ENCODE measurements at places on chromosomes 6 and 20. TPM values are rescaled to one million over a fixed set of nuclear protein-coding genes. Genes with fewer than 3 reads are reported as not detected.

DNA sequence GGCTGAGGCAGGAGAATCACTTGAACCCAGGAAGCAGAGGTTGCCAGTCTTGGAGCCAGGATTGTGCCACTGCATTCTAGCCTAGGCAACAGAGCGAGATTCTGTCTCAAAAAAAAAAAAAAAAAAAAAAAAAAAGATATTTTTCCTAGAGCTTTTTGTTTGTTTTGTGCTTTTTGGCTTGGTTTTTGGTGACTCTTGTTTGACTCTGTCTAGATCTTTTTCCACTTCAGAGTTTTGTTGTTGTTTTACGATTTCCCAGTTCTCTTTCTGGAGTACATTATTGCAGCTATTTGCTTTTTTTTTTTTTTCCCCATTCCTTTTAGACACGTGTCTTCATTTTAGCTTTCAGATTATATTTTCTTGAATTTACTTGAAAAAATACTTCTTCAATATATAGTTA, 67.0 kb upstream of the AKAP12 start:
- no peak for DNase-seq

GRCh38 chr6:10309457-10310329, 105.2 kb downstream of the TFAP2A start:
- no peak for DNase-seq

GRCh38 chr6:1525364-1526038, 84.2 kb upstream of the FOXC1 start:
- DNase-seq: no peak

GRCh38 chr6:50288881-50289280, 239.2 kb upstream of the DEFB112 start:
- DNase-seq: no peak

DNA sequence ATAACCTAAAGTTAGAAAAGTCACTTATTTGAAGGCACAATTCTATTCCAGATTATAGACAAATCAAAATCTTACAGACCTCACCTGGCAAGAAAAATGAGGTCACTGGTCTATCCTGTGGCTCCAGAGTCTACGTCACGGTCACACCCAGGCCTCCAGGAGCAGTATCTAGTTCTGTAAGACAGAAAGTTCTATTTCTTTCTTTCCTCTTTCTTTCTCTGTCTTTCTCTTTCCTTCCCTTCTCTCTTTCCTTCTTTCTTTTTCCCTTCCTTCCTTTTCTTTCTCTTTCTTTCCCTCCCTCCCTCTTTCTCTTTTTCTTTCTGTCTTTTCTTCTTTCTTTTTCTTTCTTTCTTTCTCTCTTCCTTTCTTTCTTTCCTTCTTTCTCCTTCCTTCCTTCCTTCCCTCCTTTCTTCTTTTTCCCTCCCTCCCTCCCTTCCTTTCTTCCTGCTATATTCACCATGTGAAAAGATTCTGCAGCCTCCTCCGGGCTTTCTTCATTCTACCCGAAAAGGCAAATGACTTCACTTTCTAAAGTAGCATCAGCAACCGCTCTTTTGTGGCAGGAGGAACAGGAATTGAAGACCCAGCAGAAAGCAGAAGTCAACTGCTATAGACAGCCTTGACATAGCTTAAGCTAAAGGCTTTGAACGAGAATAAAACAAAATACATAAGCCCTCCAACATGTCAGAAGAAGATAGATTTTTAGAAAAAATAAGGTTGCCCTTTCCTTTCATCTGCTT, 83.9 kb upstream of the SIRPG start:
- peak; percentile 48 for DNase-seq

DNA sequence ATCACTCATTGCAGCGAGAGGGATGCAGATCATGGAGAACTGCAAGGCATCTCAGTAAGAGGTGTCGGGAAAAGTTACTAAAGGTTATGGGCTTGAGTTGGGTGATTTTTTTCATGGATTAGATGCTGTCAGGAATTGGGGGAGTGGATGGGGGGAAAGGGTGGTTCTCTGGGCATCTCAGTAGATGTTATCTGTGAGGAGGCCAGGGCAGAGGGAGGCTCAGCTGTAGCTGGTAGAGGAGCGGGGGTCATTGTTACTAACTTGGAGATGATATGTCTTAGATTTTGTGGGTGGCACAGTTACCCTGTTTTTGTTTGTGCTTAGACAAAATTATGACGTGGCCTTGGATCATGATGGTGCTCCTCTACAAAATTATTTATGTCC, 2.6 kb upstream of the PCMTD2 start:
- DNase-seq: no peak

DNA sequence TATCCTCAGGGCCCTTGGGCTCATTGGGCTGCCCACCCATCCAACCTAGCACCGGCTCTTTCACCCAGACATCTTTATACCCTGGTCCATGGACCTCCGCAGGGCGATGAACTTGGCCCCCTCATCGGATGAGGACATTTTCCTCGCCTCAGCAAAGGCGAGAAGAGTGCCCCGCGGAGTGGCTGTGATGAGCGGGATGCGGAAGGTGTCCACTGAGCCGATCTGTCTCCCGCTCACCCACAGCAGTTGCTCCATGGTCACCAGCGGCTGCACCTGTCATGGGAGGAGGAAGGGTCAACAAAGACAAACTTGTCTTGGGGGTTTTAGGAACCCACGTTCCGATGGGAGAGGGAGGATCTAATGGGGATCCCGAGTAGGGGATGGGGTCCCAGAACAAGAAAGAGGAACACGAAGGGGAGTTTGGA, 690 bp downstream of the NEU1 start:
- peak; percentile 66 for DNase-seq

GRCh38 chr6:26131618-26132017, 44.4 kb downstream of the HFE start:
- DNase-seq: no peak

GRCh38 chr6:104896914-104897313, 37.2 kb upstream of the HACE1 start:
- DNase-seq: no peak

- DNase-seq: no peak
These were observed 713 bp upstream of the ELMO2 start for GRCh38 chr20:46406986-46407670.

- DNase-seq: peak; percentile 74
These were observed 75.1 kb upstream of the DUSP22 start for GRCh38 chr6:217048-217659.

DNA sequence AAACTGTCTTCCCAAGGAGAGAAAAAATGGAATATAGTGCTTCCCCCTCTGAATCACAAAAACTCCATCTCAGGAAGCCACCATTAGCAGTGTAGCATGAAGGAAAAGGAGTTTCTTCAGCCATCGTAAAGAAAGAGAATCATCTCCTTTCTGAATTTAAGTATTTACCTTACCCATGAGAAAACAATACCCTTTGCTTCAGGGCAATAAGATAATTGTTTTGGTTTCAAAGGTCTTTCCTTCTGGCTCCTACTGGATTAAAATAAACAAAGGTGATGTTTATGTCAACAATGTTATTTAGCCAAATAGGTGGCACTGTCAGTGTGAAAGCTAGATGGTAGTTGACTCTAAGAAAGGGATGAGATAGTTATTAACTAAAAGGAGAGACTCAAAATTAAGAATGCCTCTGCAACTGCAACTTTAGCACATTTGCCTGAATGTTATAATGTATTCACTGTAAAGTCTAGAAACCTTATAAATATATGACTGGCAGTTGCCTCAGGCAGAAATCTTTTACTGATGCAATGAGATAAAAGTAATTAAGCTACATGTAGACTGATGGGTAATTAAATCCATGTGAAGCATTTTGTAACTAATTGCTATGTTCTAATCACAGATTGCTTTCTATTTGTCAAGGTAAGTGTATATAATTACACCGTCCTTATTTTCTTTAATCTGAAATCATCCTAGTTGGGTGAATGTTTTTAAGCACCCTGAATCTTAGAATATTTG, 399.0 kb downstream of the CDKAL1 start:
- no peak for DNase-seq

DNA sequence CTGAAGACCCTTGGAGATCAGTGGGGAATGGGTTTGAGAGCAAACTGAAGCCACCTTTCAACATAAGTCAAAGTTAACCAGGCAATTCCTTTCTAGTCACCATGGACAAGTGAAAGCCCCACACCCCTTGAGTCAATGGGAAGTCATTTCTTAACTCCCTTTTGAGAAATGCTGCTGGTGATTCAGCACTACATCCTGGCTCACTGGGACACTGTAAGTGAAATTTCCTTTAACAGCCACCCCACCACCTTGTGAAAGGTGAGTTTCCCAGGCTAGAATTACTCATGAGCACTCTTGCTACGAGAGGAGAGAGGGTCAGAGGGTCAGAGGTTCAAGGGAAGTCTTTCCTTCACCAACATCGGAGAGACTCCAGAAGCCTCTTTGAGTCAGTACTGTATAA, 93.3 kb upstream of the MARCKS start:
- no peak for DNase-seq

DNA sequence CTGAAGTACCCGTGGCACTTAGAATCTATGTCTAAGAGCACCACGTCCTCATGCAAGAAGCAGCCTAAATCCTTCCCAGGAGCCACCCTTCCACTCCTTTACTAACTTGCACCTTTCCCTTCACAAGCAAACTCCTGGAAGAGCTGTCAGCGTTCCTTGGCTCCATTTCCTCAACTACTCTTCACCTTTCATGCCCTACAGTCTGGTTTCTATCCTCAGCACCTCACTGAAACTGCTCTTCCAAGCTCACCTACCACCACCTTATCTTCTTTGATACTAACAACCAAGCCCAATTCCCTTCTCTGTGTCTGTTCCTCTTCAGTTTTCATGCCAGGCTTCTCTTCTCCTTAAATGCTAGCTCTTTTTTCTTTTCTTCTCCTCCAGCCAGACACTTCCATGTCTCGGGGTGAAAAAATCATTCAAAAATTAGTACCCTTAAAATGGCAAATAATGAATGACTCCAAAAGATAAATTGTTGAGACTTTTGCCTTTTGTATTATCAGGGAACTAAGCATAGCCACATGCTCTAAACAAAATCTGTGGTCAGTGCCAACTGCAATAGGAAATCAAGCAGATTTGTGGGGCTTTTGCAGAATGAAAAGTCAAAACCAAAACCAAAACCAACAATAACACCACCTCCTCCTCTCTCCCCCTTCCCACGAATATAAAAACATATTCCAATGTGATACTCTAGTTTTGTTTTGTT, 149.6 kb upstream of the KCNK16 start:
- peak; percentile 60 for DNase-seq

DNA sequence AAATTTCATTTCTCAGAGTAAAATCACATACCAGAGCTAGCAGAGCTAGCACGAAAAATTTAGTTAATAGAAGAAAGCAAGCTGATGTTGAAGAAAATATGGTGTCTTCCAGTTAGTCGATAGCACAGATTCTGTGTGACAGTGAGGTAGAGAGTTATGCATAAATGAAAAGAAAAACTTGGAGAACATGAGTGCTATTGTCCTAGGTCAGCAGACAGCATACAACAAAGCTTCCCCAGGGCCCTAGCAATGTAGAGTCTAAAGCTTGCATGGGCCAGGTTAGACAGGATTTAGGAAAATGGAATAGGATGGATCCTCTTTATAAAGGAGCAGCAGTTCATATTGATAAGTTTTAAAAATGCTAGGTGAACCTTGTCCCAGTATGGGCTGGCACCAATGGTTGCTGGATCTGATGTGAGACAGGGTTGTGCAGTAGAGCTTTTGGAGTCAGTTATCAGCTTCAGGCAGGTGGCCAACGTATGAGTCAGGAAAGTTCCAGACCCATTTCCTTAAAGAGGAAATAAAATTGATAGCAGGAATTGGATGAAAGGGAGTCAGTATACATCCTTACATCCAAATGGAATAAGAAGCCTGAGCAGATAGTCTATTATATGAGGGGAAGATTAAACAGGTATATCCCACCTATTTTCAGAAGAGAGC, 277.2 kb downstream of the FRK start:
- DNase-seq: no peak

- no peak for DNase-seq
These were observed 474.0 kb downstream of the TFAP2B start for GRCh38 chr6:51292659-51293058.

DNA sequence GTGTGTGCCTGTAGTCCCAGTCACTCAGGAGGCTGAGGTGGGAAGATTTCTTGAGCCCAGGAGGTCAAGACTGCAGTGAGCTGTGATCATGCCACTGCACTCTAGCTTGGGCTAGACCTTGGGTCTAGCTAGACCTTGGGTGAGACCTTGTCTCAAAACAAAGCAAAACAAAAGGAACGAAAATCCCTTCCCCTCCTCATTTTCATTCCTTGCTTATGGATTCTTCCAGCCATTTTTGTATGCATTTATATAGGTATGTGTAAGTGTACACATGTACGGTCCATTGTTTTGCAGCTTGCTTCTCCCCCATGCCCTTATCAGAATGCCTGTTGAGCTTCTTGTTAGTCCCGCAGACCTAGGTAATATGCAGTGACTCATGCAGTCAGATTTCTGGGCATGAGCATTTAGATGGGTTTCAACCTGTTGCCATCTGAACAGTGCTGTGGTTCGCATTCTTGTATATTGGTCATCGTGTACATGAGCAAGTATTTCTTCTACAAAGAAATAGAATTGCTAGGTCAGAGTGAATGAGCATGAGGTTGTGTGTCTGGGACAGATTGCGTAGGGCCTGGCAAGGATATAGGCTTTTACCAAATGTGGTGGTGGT, 73.2 kb downstream of the ATRN start:
- no peak for DNase-seq

- DNase-seq: no peak
These were observed 163.3 kb downstream of the SOBP start for GRCh38 chr6:107653183-107653580.

DNA sequence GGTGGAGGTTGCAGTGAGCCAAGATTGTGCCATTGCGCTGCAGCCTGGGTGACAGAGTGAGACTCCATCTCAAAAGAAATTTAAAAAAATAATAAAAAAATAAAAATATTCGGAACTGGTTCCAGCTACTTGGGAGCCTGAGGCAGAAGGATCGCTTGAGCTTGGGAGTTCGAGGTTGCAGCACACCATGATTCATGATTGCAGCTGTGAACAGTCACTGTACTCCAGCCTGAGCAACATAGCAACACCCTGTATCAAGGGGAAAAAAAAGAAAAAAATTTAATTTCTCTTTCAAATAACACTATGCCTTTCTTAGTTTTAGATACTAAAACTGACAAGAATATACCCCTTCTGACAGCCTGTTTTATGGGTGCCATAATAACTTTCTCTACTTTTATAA, 10.5 kb downstream of the KDM1B start:
- DNase-seq: no peak

DNA sequence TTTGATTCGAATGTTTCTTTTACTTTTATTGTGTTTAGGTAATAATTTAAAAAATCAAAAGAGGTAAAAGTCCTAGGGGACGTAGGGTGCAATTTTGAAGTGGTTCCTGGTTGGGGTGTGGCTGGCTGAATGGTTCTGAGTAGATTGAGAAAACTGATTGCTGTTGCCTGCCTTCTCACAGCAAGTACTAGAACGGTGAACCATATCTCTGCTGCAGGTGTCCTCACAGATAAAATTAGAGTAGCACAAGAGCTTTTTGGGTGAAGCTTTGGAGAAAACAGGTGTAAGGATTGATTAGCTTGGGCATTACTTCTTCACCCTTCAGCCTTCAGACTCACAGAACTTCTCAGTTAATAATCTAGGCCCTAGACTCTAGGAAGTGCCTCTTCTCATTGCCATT, 19.8 kb upstream of the GJA10 start:
- no peak for DNase-seq

- DNase-seq: no peak
These were observed 18.2 kb upstream of the OCSTAMP start for GRCh38 chr20:46568570-46569129.

- no peak for DNase-seq
These were observed 61.2 kb downstream of the ZFP64 start for GRCh38 chr20:52130406-52130805.

Gene BEND6
- total RNA-seq: not detected

Gene HTR1E
- total RNA-seq: not detected

Gene RAMACL
- 0.14 TPM for total RNA-seq

Gene ADGRF5
- total RNA-seq: not detected

Gene LTB
- total RNA-seq: 136 TPM

Gene ZNF184
- total RNA-seq: 7.9 TPM

Gene SYCP2
- total RNA-seq: 5.3 TPM

Gene MYLK2
- total RNA-seq: 0.26 TPM

Gene NR2E1
- total RNA-seq: not detected

Gene PSORS1C2
- total RNA-seq: not detected
